Amniotic stem cell (primary cell): ENCODE measurements at places on chromosomes 7 and 10.

DNA sequence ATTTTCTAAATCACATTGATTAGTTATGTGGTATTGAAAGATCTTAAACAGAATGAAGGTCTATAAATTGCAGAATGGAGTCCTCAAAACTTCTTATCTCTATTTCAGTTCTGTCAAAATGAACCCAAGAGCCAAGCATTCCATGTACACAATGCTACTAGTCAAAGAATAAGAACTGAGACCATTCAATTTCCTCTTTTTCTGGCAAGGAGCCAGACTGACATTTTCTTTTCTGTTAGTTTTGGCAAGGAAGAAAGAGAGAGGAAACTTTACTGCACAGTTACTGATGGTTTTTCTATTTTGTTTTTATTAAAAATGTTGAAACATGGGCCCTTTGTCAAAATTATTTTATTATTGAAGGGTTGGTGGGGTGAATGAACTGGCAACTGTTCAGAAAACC, 181.8 kb upstream of the FERD3L start:
- DNase-seq, result no peak

GRCh38 chr7:7202375-7202720, 20.0 kb downstream of the C1GALT1 start:
- no peak for DNase-seq

- DNase-seq, result no peak
These were observed 3.4 kb upstream of the MYL7 start for GRCh38 chr7:44144426-44144967.

DNA sequence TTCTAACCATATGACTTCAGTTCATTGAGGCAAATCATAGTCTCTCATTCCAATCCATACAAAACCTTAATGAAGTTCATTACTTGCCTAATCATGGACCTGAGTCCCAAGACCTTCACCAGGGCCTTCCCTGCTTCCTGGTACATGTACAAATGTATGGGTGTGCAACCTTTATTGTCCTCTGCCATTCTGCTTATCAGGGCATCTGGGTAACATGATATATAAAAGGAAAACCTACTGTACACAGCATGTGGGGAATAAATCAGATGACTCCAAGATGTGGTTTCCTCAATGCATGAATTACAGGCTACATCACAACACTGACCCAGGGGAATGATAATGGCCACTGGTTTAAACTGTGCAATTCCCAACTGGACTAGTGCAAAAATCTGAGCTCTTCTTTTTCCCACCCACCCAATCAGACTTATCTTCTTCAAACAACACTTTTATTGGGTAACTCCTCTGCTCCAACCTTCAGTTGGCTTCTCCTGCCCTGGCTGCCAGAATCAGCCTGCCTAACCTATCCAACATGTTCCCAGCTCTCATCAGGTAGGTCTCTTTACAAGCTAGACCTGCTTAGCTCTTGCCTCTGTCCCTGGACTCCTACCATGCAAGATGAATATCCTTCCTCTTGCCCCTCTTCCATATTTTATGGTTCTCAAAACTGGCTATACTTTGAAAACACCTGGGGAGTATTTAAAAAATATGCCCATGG, 11.4 kb downstream of the GOT1 start:
- DNase-seq, result no peak

DNA sequence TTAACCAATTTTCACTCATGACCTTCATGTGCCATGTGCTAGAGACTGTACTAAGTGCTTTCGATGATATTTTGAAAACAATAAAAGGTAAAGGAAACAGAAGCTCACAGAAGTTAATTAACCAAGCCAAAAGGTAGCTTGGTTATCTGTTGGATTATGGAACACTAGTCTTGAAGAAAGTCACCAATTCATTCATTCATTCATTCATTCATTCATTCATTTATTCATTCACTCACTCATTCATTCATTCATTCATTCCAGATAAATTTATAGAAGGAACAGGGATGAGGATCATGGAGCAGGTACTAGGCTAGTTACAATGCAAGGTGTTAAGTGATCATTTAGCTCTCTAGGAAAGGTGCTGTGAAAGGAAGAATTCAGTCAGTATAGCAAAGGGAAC, 322.8 kb downstream of the MAGI2 start:
- no peak for DNase-seq

DNA sequence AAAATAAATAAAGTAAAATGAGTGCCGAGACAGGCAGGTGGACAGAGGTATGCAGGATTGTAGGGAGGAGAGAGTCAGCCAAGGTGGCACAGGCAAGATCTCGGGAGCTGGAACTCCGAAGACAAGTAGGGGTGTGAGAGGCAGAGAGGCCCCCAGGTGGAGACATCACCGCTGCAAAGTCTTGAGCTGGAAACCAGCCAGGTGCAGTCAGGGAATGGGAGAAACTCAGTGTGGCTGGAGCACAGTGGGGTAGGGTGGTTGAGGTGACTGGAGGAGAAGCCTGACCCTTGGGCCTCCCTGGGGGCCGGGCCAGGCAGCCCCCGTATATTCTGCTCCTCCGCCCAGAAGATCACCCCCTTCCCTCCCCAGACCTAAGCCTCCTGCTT, 4.2 kb downstream of the EPHB4 start:
- no peak for DNase-seq

GRCh38 chr10:125034675-125035074, 92.8 kb downstream of the ZRANB1 start:
- DNase-seq, result no peak

- DNase-seq, result no peak
These were observed 11.9 kb downstream of the PIK3AP1 start for GRCh38 chr10:96708456-96708855.

- DNase-seq, result no peak
These were observed 350.5 kb upstream of the NPSR1 start for GRCh38 chr7:34307540-34307939.

GRCh38 chr7:102018876-102019275, 201.4 kb downstream of the CUX1 start:
- no peak for DNase-seq

DNA sequence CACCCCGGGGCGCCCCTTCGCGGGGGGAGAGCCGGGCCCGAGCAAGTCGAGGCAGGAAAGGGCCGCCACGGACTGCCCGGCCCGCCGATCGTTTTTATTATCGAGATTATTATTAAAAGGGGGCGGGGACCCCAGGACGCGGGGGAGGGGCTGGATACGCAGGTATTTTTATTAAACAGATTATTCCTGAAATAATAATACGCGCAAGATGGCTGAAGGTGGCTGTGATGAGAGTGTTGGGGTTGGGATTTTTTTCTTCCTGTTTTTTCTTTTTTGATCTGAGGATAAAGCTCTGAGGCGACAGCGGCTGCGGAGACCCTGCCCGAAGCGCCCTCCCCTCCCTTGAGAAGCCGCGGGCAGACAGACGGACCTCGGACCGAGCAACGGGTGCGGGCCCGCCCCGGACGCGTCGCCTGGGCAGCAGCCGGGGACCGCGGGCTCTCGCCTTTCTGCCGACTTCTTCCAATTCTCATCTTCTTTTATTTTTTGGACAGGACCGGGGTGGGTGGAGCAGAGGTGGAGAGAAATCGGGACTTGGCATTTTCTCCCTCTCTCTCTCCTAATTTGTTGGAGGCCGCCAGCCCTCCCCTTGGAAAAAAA, 1.4 kb upstream of the TRIM8 start:
- DNase-seq, result no peak

DNA sequence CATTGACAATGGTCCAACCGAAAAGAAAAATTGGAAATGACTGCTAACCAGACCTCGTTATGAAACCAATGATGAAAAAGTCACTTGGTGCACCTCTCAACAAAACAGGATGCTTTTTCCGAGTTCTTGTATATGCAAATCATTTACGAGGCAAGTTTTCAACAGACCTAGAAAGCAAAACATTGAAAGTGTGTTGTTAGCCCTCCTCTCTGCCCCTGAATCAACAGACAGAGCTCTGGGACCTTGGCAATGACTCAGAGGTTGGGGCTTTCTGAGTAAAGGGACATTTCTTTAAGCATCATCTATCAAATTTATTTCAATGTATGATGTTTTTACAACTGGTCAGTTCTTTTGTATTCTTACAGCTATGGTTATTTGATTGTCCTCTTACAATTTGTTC, 16.3 kb upstream of the DKK1 start:
- no peak for DNase-seq

DNA sequence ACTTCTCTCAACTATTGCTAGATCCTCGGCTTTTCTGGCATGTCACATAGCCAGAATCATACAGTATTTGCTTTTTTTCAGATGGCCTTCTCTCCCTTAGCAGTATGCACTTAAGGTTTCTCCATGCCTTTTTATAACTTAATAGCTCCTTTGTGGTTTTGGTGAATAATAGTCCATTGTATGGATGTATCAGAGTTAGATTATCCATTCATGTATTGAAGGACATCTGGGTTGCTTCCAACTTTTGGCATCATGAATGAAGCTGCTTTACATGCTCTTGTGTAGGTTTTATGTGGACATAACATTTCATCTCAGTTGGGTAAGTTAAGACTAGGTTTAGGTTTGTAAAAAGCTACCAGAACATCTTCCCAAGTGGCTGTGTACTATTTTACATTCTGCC, 4.6 kb downstream of the ATP5F1C start:
- no peak for DNase-seq

DNA sequence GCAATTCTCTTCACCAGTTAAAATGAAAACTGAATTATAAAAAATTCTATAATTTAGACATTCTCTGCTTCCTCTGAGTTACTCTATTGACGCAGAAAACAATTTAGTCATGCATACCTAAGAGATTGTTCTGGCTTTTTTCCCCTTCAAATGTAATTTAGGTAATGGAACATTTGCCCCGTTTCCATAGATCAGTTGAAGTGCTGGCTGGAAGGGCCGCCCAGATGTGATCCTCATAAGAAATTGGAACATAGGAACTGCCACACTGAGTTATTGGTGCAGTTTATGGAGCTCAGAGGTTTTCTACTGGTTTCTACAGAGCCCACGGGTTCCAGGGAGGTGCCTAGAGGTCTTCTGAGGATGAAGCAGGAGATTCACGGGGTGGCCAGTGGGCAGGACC, 581.7 kb downstream of the SDK1 start:
- no peak for DNase-seq

GRCh38 chr10:114272696-114273095, 33.6 kb downstream of the VWA2 start:
- no peak for DNase-seq

DNA sequence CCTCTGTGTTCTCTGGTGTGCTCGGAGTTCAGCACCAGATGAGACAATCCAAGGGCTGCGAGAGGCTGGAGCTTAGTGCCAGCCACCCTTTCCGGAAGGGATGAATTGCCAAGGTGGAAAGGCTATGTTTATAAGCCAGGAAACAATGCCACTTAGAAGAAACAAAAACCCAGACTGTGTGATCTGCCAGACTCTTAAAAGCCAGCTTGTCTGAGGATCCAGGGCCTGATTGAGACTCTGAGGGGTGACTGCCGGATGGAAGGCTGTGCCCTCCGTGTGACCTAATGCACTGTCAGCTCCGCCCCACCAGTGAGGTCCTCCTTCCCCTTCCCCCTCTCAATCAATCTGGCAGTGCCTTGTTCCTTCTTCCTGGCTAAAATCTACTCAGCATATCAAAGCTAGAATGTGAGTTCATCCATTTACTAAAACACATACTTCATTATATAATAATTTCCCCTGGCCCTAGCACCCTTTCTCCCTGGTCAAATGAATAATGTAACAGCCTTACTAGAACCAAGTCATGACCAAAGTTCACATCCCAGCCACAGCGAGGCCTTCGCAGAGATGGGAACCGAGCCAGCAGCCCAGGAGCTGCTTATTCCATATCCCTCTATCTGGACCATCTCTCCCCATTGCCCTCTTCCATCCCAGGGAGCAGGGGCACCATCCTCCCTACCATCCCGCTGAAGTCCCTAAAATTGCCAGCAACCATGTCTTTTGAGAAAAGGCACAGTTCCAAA, 25.5 kb downstream of the FAM107B start:
- DNase-seq, result no peak

DNA sequence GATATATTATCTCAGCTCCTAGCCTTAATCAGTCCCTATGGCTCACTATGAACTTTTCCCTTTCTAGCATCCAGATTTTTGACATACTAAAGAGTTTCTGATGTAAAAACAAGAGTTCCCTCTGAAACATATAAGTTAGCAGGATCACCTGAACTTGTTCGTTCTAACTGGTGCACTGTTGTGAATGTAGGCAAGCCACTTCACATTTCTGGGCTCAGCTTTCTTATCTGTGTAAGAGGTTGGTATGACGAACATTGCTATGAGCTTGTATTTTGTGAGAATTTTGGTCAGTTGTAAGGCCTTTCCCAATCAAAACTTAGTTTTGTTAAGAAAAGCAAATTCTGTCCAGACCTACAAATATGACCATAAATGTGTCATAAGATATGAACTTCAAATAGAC, 46.1 kb downstream of the MAGI2 start:
- no peak for DNase-seq

DNA sequence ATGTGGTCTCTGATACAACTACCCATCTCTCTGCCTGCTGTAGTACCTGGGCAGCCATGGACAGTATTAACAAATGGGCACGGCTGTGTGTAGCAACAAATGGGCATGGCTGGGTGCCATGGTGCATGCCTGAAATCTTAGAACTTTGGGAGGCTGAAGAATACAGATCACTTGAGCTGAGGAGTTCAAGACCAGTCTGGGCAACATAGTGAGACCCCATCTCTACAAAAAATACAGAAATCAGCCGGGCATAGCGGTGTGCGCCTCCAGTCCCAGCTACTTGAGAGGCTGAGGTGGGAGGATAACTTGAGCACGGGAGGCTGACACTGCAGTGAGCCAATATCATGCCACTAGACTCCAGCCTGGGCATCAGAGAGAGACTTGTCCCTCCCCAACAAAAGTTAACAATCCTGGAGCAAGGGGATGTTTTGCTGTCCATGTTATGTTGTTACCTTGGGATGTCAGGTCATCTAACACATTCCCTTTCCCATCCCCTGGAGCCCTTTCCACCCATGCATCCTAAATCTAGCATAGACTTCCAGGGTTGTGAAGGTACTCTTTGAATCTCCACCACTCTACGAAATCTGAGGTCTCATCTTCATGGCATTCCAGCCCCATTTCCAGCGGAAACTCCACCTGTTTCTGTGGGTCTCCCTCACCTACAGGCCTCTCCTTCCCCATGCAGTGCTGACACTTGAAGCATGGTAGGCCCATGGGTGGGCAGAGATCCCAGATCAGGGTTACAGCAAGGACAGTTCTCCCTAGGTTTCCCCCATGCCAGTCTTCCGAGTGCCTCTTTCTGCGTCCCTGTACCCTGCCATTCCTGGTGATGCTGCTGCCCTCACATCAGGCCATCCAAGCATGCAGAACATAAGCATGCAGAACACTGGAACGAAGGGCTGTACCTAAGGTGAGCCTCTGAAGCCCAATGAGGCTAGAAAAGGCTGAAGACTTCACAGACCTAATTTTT, 13.1 kb downstream of the FXYD4 start:
- DNase-seq, result no peak
